ENCODE measurements at places on chromosomes 2 and 18. TPM values are rescaled to one million over a fixed set of nuclear protein-coding genes. Genes with fewer than 3 reads are reported as not detected.

Gene AFF3
- total RNA-seq: 1.2 TPM

Gene CD8B
- total RNA-seq: 2.8 TPM

Gene MARCHF4
- not detected for total RNA-seq

Gene PAX3
- total RNA-seq: not detected

Gene WDR12
- 69.0 TPM for total RNA-seq

Gene VWA3B
- not detected for total RNA-seq

Gene SIX3
- not detected for total RNA-seq

Gene APOB
- total RNA-seq: not detected

Gene POTEE
- 2.0 TPM for total RNA-seq

Gene UGT1A3
- not detected for total RNA-seq

Gene MFSD6
- total RNA-seq: 53.9 TPM

Gene TCF23
- 0.05 TPM for total RNA-seq

Gene OR6B2
- not detected for total RNA-seq

Gene ADRA2B
- total RNA-seq: 0.07 TPM

Gene E2F6
- total RNA-seq: 12.0 TPM

Gene CCDC121
- total RNA-seq: 1.0 TPM

Gene MSTN
- 0.07 TPM for total RNA-seq

Gene RFTN2
- total RNA-seq: not detected

Gene ALPP
- total RNA-seq: not detected

Gene GCG
- not detected for total RNA-seq

Gene TUBB8B
- not detected for total RNA-seq

Gene KDM3A
- 65.7 TPM for total RNA-seq

Gene ACADL
- total RNA-seq: not detected
